Endodermal cell (in vitro differentiated cells): ENCODE measurements at places on chromosomes 7 and 10. TPM values are rescaled to one million over a fixed set of nuclear protein-coding genes. Genes with fewer than 3 reads are reported as not detected.

EBF3 gene
- total RNA-seq, result 2.0 and 2.8 TPM in 2 replicates

SLC12A9 gene
- 35.1 and 36.5 TPM in 2 replicates for total RNA-seq

SEMA3A gene
- total RNA-seq, result 72.8 and 73.3 TPM in 2 replicates

TM9SF3 gene
- total RNA-seq, result 134 and 144 TPM in 2 replicates

GDF2 gene
- not detected in 3 replicates for total RNA-seq

DNA sequence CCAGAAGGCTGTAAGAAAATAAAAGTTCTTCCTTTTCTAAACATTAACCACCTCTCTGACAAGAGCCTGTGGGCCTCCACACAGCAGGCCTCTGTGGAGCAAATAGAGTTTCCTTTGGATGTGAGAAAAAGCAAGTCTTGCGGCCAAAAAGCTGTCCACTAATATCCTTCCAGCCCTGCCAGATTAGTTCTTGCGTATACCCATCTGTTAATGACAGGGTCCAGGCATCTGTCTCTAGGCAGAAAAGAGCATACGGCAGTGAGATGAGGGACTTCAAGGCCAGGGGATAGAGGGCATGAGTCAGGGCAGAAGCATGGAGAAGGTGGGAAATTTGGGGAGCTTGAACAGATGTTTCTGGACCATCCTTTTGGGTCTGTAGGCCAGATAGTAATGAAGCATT lies 164.9 kb downstream of the NSUN6 start:
- no peak for DNase-seq
- H3K4me3 ChIP-seq, result no peak overlapping the region
- H3K4me1 ChIP-seq, result no peaks in the 10 kb centered on the region
- H3K36me3 ChIP-seq, result no peaks in the 10 kb centered on the region

GRCh38 chr10:59173414-59173813 lies 3.0 kb upstream of the PHYHIPL start:
- no peaks in the 10 kb centered on the region for H3K36me3 ChIP-seq
- no peak for DNase-seq
- H3K4me3 ChIP-seq, result no peak overlapping the region
- no peak overlapping the region for H3K27ac ChIP-seq
- H3K27me3 ChIP-seq, result peaks cover 54% of the 10 kb centered on the region
- no peaks in the 10 kb centered on the region for H3K4me1 ChIP-seq

DNA sequence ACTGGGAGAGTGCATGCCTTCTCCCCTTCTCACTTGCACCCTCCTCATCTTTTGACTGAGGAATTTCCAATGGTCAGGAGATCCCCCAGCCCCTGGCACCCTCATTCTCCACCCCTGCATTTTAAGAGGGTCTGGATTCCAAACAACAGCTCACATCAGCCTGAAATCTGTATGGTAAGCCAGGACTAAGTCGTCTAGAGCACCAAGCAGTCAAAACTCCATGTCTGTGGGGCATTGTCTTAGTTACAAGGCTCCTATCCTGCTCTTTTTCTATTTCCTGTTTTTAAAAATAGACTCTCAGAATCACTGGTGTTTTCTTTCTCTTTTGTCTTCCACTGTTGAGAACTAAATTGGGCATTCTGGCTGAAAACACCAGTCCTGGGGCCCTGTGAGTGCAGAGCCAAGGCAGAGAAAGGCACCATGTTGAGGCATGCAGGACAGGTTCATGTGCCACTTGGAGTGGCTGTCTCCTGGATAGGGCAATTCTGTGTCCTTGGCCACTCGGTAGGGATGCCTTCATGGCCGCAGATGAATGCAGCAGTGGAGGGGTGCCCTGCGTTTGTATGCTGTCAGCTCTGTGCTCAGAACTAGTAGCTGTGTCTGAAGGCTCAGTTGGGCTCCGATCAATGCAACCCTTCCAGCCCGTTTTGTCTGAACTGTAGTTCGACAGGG lies 216.6 kb upstream of the YAE1 start:
- no peaks in the 10 kb centered on the region for H3K36me3 ChIP-seq
- H3K4me3 ChIP-seq, result no peak overlapping the region
- DNase-seq, result no peak
- H3K27ac ChIP-seq, result no peak overlapping the region

- no peak overlapping the region for H3K4me3 ChIP-seq
- H3K27me3 ChIP-seq, result no peaks in the 10 kb centered on the region
- no peak for DNase-seq
These were observed 24.3 kb upstream of the ITGB1 start for GRCh38 chr10:32982293-32982709.

DNA sequence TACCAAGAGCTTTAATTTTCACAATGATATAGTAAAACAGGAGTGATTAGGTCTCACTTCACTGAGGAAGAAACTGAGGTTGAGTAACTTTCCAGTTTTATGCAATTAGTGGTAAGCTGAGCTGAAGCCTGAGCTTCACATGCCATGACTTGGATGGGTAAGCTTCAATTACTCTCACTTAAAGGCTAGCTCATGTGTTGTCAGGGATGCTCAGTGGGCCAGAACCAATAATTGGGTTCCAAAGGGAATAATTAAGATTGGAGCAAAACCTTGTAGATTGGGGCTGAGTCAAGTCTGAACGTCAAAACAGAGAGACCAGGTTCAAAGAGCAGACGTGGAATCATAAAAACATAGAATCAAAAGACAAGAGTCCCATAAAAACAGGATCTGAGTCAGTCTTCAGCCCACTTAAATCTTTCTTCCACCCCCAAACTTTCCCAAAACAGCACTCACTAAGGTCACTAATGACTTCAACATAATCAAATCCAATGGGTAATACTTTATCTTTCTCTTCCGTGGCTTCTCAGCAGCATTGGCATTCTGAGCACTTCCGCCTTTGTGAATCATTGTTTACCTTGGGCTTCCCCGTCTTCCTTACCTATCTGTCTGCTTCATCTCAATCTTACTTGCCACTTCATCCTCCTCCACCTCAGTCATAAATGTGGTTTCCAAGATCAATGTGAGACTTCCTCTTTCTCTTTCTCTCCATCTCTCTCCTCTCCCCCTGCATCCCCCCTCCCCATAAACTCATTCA lies 23.0 kb upstream of the EGFR start:
- DNase-seq, result no peak
- no peaks in the 10 kb centered on the region for H3K27me3 ChIP-seq
- H3K4me1 ChIP-seq, result peaks cover 3% of the 10 kb centered on the region

- no peaks in the 10 kb centered on the region for H3K27me3 ChIP-seq
- H3K4me3 ChIP-seq, result no peak overlapping the region
- H3K4me1 ChIP-seq, result no peaks in the 10 kb centered on the region
- DNase-seq, result no peak
- H3K27ac ChIP-seq, result no peak overlapping the region
- H3K36me3 ChIP-seq, result no peaks in the 10 kb centered on the region
These were observed 168.1 kb downstream of the KLF6 start for GRCh38 chr10:3616880-3617279.

DNA sequence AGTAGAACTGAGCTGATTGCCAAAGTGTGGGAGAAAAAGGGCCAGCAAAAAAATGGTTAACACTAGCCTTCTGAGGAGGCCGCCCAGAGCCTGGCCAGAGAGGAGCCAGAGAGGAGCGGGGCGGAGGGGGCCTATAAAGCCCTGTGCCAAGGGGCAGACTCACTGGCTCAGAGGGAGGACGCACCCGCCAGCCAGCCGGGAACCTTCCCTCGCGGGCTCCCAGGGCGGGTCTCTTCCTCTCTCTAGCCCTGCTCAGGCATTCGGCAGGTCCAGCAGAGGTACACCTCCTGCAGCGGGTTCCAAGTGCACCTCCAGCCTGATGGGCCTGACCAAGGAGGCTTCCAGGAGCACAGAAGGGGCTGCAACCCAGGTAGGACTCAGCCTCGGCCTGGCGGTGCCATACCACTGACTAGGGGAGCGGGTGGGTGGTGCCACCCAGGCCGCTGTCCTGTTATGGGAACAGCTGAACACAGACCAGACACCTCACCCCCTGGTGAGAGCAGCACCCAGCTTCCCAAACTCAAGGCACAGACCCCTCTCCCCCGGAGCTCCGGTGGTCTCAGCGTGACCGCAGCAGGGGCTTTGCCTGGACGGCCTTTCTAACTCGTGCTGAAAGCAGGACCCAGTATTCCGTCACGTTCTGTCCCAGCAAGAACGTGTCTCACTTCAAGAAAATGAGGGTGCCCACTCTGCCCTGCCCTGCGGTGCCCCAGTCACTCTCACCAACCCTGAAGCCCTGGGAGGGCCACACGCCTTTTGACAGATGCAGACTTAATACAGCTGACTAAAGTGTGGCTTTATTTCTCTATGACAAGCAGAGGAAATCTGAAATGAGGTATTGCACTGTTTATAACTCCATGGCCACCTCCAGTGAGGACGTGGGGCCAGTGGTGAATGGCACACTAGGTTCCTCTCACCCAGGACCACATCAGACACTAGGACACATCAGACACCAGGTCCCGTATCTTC lies at the start of gene GPER1:
GPER1 (plus strand) TSS at position 162 of the 969 bp plus-strand sequence. CDS start 3,616 bp downstream, outside the sequence.
- H3K36me3 ChIP-seq, result no peaks in the 10 kb centered on the region
- H3K4me1 ChIP-seq, result peaks cover 4% of the 10 kb centered on the region
- H3K27ac ChIP-seq, result no peak within 1 kb of the TSS

DNA sequence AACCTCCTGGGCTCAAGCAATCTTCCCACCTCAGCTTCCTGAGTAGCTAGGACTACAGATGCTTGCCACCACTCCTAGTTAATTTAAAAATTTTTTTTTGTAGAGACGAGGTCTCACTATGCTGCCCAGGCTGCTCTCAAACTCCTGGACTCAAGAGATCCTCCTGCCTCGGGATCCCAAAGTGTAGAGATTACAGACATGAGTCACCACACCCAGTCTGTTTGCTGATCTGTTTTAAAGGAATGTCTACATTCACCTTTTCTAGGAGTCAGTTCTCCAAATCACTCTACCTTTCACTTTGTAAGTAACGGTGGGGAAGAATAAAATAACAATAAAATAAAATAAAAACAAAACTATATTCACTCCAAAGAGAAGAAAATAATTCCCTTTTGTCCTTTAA lies 86.6 kb upstream of the AGBL3 start:
- DNase-seq, result no peak
- H3K4me3 ChIP-seq, result no peak overlapping the region
- peaks cover 5% of the 10 kb centered on the region for H3K4me1 ChIP-seq
- H3K27ac ChIP-seq, result no peak overlapping the region
- no peaks in the 10 kb centered on the region for H3K27me3 ChIP-seq
- peaks cover 26% of the 10 kb centered on the region for H3K36me3 ChIP-seq
